RWPE2 (cell line): ENCODE measurements at places on chromosomes 3 and 15.

DNA sequence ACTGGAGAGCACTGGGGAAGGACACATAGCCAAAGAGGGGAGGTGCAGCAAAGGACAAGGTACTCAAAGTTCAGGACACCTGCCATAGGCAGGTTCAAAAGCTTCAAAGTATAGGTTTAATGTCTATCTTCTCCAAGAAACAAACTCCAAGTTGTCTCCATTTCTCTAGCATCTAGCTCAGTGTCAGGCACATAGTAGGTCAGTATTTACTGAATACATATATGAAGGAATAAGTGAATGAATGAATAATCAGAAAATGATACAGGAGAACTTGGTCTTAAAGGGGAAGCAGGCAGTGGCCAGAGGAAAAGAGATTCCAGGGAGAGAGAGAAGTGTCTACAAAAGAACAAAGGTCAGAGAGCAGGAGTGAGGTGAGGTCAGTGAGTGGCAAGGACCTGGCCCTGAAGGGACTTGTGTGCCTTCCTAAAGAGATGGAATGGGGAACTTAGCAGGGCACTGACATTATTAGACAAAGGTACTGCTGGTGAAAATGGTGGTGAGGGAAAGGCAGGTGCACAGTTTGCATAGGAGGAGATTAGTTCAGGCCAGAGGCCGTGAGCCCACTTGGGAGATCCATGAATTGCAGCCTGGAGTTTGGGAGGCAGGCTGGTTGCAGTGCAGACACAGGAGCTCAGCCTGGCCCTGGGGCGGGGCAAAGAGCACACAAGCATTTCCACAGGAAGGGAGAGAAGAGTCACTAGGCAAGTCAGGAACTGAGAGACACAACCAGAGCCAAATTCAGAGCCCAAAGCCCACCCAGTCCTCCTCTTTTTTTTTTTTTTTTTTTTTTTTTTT is 21.4 kb downstream of the TBC1D2B start:
- DNase-seq: peak; percentile 40

DNA sequence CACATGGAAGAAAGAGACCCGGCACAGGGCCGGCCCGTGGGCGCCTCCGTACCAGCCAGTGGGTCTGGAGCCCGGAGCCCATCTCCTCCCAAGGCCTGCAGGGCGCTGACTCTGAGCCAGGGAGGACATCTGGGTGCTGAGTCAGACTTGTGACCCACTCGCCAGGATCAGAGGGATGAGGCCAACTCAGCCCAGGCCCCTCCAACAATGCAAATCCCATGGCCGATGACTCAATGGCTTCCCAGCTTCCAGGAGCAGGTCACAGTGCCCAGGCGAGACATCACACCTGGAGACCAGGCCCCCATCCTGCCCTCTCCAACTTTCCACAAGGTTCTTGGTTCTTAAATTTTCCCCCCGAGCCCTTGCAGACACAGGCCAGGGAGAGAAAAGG is 95.1 kb downstream of the LRIG1 start:
- no peak for DNase-seq

DNA sequence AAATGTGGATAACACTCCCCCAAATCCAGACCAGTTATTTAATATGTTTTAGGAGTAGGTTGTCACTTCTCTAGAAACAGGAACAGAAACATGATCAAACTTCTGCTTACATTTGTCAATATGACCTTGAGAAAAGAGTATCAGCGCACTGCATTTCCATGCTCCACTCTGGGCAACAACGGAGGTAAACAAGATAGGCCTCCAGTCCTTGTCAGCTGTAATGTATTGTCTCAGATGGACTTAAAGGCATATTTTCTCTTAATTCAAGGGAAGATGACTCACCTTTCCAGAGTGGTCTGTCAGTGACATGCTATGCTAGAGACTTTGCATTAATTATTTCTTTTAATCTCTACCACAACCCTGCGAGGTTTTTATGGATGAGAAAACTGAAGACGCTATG is 51.6 kb upstream of the TCF12 start:
- DNase-seq: no peak

- no peak for DNase-seq
Measured at GRCh38 chr3:76859596-76859995, 180.3 kb upstream of the ROBO2 start.

DNA sequence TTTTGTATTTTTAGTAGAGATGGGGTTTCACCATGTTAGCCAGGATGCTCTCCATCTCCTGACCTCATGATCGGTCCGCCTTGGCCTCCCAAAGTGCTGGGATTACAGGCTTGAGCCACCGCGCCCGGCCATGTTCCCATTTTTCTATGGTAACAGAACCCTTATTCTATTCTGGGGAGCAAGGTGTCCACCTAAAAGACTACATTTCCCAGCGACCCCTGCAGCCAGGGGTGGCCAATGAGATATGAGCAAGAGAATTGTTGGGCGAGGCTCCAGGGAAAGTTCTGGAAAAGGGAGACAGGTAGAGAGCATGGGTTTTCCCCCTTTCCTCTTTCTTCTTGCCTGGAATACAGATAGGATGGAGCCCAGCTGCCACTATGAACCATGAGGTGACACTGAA is 96.9 kb downstream of the LINGO1 start:
- DNase-seq: no peak

DNA sequence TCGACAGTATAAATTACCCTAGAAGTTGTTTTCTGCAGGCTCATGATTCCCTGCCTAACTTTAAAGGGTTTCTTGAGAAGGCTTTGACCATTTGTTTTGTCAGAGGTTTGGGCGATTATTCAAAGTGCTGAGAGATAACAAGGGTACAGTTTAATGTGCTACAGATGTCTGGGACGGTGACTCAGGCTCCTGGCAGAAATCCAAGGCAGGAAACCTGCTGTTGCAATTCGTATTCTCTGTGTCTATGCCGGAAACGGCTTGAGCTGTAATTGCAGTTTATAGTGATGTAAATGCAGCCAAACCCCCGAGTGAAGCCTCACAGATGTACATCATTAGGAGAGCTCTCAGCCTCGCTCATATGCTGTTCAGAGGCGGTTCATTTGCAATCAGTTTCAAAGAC is 65.6 kb downstream of the SYNPR start:
- DNase-seq: peak; percentile 81

GRCh38 chr3:100535610-100535943 is 43.2 kb downstream of the TMEM45A start:
- no peak for DNase-seq

DNA sequence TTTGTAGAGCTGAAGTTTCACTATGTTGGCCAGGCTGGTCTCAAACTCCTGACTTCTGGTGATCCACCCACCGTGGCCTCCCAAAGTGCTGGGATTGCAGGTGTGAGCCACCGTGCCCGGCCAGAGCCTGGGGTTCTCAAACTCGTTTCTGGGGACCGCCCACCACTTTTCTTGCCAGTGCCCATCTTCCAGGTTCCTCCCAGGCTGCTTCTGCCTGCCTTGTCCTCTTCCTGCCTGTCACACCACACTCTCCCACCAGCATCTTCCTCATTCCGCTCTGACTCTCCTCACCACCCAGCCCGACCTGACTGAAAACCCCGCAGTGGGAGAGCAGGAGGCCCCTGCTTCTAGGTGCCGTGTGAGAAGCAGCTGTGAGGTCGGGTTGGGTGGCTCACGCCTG is 3.1 kb upstream of the DYNLT2B start:
- DNase-seq: no peak

GRCh38 chr15:29172742-29173725 is 96.6 kb downstream of the NSMCE3 start:
- DNase-seq: no peak
